Activated CD4-positive, alpha-beta memory T cell treated with anti-CD3 and anti-CD28 coated beads, Interleukin-2, amount 10 ng/mL, durations not matched to agents 7 days and 5 days (primary cell): ENCODE measurements at places on chromosomes 2 and 18. TPM values are rescaled to one million over a fixed set of nuclear protein-coding genes. Genes with fewer than 3 reads are reported as not detected.

CCBE1 gene
- total RNA-seq: not detected

GPBAR1 gene
- total RNA-seq: 0.75 TPM

NEU2 gene
- total RNA-seq: not detected

- H3K4me3 ChIP-seq: no peak overlapping the region
- H3K36me3 ChIP-seq: no peaks in the 10 kb centered on the region
- H3K27me3 ChIP-seq: no peaks in the 10 kb centered on the region
- DNase-seq: no peak
Measured at GRCh38 chr2:214293593-214293992, 117.3 kb upstream of the VWC2L start.

- H3K4me3 ChIP-seq: no peak overlapping the region
- H3K27ac ChIP-seq: no peak overlapping the region
- DNase-seq: no peak
- H3K27me3 ChIP-seq: no peaks in the 10 kb centered on the region
Measured at GRCh38 chr2:4914551-4914950, 777.6 kb upstream of the SOX11 start.

GRCh38 chr2:7707723-7708122, 790.5 kb downstream of the RNF144A start:
- peaks cover 4% of the 10 kb centered on the region for H3K4me1 ChIP-seq
- no peaks in the 10 kb centered on the region for H3K36me3 ChIP-seq
- peaks cover 3% of the 10 kb centered on the region for H3K27me3 ChIP-seq
- no peak overlapping the region for H3K4me3 ChIP-seq
- no peak for DNase-seq

DNA sequence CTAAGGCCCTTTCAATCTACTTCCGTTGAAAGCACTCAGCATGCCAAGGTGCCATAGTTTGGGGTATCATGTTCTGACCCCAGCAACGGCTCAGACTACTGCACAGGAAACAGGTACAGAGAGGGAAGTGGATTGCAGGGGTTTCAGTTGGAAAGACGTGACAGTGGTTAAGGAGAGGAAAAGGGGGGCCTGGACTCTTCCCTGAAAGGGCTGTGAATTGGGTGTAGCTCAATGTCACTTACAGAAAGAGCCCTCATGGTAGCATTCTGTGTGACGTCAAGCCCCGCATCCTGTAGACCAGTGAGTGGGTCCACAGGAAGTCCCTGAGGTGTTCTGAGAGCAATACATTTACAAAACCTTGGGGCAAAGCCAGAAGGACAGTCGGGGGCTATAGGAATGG, 121.5 kb upstream of the GYPC start:
- H3K27me3 ChIP-seq: peaks cover 4% of the 10 kb centered on the region
- no peak overlapping the region for H3K27ac ChIP-seq
- no peaks in the 10 kb centered on the region for H3K36me3 ChIP-seq
- no peak overlapping the region for H3K4me3 ChIP-seq

DNA sequence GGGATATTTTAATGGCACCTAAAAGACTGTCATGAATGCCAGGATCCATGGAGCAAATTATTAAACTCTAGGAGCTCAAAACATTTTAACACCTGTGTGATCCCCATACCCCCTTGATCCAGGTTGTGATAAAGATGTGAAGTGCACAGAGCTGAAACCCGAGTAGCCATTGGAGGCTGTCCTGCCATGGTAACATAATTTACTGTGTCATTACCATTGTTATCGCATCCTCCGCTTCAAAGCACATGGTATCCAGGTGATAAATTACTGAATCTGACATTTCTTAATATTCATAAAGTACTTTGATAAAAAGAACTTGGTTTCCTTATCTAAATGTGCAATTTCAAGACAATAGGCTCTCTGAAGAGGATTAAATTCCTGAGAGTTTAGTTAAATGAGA, 109.3 kb downstream of the CHST9 start:
- H3K27ac ChIP-seq: no peak overlapping the region
- no peaks in the 10 kb centered on the region for H3K36me3 ChIP-seq
- H3K4me3 ChIP-seq: no peak overlapping the region
- H3K27me3 ChIP-seq: no peaks in the 10 kb centered on the region
